ENCODE measurements at places on chromosomes 16 and 17. TPM values are rescaled to one million over a fixed set of nuclear protein-coding genes. Genes with fewer than 3 reads are reported as not detected.

DNA sequence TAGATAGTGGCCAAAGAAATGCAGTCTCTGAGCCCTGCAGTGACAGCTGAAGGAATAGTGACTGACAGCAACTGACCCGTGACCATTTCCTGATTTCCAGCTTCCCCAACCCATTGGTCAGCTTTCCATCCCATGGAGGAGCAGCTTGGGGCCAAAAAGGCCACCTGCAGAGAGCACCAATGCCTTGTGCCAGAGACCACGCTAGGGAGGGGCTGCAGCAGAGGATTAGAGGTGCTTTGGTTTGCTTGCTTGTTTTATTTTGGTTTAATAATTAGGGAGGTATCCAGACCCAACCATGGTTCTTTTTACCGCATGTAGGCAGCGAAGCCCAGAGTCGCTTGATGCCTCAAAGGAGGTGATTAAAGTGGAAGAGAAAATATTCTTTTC is 61.3 kb upstream of the SIAH1 start:
- DNase-seq, result no peak

- no peak for DNase-seq
Observed at GRCh38 chr16:26614237-26614841, 452.4 kb upstream of the C16orf82 start.

DNA sequence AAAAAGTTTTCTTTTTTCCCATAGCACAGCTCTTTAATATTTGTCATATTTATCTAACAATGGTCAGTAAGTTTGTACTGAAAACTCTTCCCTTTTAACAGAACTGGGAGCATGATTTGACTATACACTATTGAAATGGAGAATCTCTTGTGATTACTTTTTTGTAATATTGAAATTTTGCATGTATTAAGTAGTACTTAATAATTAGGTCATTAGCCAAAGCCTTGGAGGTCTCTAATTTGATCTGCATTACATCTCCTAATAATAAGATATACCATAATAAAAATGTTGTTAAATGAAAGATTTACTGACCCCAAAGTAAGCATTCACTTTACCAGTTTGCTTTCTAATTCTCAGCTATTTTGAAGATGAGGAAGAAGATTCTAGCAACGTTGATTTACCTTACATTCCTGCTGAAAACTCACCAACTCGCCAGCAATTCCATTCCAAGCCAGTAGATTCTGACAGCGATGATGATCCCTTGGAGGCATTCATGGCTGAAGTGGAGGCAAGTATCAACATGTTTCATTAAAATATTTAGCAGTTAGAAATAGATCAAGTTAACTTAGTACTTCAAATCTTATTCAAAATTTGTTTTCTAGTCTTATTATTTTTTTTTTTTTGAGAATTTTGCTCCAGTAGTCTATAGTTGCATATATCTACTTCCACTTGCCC is 18.2 kb downstream of the DDX42 start:
- no peak for DNase-seq

- DNase-seq, result no peak
Observed at GRCh38 chr16:84976644-84977400, 34.5 kb downstream of the ZDHHC7 start.

Gene CCL4L2
- total RNA-seq, result 6.4 TPM

Gene G6PC1
- not detected for total RNA-seq

Measured in activated CD4-positive, alpha-beta T cell treated with anti-CD3 and anti-CD28 coated beads for 36 hours (primary cell).